ENCODE measurements at places on chromosomes 1 and 21.
A peak's percentile ranks its signal among the peaks of the same experiment; 100 is the strongest.

GRCh38 chr1:39205781-39206464, 1.4 kb downstream of the MACF1 start:
- no peak for DNase-seq

GRCh38 chr1:157004806-157005205, 40.7 kb downstream of the ARHGEF11 start:
- no peak for DNase-seq

DNA sequence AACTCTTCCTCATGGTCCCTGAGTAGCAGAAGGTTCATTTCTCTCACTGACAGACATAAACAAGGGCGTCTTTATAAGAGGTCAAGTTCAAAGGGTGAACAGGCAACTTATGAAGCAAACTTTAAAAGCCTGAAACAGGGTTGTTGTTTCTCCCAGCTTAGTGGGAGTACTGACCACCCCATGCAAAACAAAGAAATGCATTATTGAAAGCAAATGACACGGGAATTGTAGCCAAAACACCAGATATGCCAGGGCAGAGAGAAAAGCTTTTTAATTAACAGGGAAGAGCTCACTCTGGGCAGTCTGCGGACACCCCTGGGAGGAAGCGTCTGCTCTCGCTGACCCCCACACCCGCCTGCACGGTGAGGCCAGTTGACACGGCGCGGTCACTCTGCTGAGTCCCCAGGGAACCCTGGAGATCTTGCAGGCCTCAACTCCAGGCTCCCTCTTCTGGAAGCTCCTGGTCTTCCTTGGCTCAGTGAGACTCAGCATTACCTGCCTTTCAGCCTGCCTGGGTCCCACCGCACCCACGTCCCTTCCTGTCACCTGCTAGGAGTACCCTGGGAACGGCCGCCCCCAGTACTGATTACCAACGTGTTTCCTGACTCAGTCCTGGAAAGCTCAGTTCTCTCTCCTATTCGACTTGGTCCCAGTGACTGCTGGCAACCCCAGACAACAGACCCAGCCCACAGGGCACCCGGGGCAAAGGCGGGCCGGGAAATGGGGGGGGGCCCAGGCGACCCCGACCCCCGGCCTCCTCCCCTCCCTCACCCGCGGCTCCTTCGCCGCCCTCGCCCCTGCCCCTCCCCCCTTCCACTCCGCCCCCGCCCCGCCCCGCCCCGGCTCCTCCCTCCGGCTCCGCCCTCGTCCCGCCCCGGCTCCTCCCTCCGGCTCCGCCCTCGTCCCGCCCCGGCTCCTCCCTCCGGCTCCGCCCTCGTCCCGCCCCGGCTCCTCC, 972 bp downstream of the CFAP410 start:
- peak; percentile 15 for DNase-seq

DNA sequence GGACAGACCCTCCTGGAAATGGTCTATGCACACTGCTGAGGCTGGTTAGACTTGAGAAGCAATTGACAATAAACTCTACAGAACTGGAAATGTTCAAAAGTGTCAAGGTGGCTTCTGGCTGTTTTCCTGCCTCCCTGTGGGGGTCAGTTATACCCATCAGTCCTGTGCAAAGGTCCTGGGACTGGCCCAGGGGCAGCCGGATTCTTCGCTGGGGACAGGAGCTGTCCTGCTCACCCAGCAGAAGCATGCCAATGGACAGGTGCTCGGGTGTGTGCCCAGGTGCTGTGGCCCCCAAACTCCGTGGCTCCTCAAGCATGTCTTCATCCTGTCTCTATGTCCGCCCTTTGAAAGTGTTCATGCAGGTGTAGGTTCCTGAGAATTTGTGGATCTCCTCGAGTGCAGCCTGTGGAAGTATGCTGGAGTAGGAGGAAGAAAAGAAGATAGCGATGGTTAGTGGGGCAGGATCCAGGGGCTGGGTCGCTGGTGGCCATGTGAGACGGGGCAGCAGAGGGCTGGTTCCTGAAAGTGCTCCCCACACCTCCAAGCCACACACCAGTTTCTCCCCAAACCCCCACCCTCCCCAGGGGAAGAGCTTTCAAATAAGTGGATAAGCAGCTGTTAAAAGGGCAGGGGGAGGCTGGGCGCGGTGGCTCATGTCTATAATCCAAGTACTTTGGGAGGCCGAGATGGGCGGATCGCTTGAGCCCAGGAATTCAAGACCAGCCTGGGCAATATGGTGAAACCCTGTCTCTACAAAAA, 49.8 kb downstream of the DHRS3 start:
- no peak for DNase-seq

- DNase-seq, result no peak
Observed at GRCh38 chr1:229034342-229034741, 236.6 kb upstream of the RAB4A start.

GRCh38 chr1:162272419-162272818, 104.2 kb downstream of the SPATA46 start:
- no peak for DNase-seq

DNA sequence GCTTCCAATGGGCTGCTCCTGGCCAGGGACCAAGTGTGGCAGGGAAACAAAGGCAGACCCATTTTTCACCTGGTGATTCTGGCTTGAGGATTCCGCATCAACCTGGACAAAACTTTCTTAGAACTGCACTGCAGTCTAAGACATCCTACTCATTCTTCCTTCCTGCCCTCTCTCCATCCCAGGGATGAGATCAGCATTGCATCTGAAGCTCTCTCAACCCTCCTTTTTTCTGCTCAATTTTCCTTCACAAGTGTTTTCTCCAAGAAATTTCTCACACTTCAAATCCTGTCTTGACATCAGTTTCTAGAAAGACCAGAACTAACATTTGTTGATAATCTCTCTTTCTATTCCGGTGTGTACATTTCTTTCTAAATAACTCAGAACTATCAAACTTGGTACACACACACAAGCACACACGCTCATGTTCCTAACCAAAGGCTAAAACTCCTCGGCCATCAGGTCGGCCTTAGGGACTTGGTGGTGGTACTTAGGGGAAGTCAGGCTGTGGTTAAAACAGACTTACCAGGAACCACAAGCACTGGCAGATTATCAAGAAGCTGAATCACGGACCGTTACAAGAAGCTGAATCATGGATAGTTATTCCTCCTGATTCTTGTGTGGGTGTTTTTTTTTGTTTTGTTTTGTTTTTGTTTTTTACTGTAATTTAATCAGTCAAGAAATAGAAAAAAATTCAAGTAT, 21.0 kb upstream of the CXADR start:
- DNase-seq, result no peak

DNA sequence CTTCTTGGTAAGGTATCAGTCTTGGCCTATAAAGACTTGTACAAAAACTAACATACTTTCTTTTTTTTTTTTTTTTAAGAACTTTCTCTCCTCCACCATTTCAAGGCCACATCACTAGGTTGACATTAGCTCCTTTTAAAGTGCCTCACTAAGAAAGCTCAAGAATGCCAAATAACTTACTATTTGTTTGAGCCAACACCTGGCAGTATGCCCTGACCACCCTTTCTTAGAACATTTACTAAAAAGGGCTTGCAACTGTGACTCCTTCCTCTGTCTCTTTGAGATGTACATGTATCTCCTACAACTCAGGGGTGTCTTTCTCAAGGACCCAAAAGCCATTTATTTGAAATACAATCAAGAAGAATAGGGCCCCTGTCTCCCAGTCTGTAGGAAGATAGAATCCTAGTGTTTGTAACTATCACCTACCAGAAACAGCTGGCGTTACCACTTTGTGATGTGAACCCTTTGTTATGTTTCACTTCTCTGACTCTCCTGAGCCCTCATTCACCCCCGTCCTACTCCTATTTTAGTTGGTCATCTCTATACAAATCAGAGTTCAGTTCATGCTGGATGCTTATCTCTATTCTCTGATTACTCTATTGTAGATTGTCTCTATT, 12.2 kb upstream of the SAMD13 start:
- no peak for DNase-seq

DNA sequence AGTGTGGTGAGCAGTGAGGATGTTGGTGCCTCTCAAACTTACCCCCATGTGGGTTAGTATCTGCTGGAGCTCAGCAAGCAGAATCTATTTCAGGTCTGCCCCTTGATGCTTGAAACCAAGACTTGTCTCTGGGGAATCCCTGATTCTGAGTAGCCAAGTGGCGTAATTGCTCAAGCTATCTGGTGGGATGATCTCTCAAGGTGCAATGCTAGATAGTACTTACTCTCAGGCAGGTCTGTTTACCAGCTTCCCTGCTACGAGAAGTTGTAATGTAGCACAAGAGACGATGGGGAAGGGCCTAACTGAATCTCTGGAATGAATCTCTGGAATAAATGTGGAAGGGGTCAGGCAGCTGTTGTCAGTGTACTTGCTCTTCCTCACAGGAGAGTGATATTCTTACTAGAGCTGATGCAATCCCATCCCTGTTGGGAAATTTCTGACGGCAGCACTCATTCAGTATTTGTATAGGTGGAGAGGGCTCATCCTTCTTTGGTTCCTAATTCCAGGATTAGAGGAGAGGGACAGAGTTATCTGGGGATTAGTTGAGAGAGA, 65.4 kb downstream of the MACF1 start:
- no peak for DNase-seq

DNA sequence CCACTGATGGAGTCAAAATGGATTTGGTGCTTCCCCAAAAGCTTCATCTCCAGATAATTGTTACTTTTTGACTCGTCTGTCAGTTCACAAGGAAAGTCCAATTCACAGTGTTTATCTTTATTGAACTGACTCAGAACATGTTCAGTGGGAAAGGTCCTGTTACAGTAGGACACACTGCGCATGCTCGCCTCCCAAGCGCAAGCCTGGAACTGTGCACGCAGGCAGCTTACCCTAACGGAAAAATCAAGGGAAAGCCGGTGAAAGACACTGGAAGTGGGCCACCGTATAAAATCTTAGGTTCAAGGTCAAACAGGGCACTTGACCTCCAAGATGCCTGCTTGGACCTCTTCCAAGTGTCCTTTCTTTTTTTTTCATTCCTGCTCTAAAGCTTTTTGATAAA, 174.6 kb downstream of the USP25 start:
- DNase-seq, result no peak

- DNase-seq, result no peak
Observed at GRCh38 chr1:205954819-205955404, 11.7 kb upstream of the SLC26A9 start.

- DNase-seq, result no peak
Observed at GRCh38 chr1:157992031-157992832, 1.2 kb upstream of the KIRREL1 start.

GRCh38 chr1:3912809-3913685, 13.0 kb upstream of the C1orf174 start:
- no peak for DNase-seq

- DNase-seq, result no peak
Observed at GRCh38 chr1:241077386-241078147, 279.4 kb downstream of the RGS7 start.

DNA sequence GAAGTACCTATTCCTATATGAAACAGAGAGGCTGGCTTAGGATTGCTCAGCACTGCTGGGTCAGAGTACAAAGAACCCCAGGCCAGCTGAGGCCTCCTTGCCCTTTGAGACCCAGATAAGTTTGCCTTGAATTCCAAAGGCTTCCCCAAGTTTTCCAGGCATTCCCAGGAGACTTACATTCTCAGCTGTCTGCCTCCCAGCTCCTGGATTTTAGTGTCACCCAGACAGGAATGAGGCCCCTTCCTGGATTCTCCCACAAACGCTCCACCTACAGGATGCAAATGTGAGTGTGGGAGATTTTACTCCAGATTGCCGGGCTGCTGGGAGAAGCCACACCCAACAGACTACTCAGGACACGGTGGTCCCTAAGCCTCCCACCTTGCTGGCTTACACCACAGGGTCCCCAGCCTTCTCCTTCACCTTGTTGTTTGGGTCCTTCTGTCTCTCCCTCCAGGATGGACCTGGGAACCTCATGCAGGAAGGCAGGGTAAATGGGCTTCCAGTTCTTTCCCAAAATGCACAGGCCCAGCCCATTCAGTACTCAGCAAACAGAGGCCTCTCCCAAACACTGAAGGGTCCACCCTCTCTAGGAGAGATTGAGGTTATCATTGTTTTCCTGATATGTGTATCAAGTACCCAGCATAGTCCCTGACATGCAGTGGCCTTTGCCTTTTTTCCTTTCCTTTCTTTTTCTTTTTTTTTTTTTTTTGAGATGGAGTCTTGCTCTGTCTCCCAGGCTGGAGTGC, 10.6 kb downstream of the RHBG start:
- no peak for DNase-seq

GRCh38 chr1:159854116-159854692, 8.3 kb downstream of the VSIG8 start:
- no peak for DNase-seq

DNA sequence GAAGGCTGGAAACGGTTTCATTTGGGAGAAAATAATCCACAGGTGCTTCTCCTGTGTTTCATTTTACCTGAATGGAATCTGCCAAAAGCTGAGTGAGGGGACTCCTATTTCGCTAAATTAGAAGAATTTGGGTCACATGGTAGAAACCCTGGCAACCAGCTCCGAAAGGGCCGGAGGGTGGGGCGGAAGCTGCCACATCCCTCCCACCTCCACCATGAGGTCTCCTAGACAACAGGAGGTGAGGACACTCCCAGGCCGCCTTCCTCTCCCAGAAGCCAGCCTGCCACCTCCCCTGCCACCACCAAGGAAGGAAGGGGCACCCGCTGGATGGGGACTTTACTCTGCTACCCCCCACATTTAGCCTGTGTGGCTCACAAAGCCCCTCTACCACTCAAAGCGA, 199.9 kb upstream of the ZC3H12A start:
- DNase-seq, result no peak

- DNase-seq, result no peak
Observed at GRCh38 chr1:197307551-197307950, 39.5 kb downstream of the CRB1 start.

GRCh38 chr1:187787736-187788135, 959.0 kb downstream of the PLA2G4A start:
- no peak for DNase-seq

DNA sequence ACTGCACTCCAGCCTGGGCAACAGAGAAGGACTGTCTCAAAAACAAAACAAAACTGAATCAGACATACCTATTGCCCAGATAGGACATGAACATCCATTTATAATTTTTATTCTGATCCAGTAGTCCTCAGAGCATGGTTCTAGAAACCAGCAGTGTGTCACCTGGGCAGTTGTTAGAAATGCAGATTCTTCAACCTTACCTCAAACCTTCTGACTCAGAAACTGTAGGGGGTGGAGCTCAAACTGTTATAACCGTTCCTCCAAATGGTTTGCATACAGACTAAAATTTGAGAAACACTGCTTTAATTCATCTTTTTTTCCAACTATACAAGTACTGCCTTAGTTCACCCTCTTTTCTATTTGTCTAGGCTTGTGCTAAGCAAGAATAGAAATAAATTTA, 6.0 kb downstream of the NASP start:
- DNase-seq, result no peak

- no peak for DNase-seq
Observed at GRCh38 chr1:60981357-60981756, 101.0 kb upstream of the NFIA start.

GRCh38 chr1:93816970-93817678, 61.9 kb downstream of the DNTTIP2 start:
- DNase-seq, result no peak
